ENCODE measurements at places on chromosomes 5 and 9.

GRCh38 chr9:95055851-95056551 is 261.5 kb downstream of the FANCC start:
- no peak for DNase-seq

GRCh38 chr9:114746591-114747346 is 59.1 kb downstream of the TNFSF15 start:
- no peak for DNase-seq

DNA sequence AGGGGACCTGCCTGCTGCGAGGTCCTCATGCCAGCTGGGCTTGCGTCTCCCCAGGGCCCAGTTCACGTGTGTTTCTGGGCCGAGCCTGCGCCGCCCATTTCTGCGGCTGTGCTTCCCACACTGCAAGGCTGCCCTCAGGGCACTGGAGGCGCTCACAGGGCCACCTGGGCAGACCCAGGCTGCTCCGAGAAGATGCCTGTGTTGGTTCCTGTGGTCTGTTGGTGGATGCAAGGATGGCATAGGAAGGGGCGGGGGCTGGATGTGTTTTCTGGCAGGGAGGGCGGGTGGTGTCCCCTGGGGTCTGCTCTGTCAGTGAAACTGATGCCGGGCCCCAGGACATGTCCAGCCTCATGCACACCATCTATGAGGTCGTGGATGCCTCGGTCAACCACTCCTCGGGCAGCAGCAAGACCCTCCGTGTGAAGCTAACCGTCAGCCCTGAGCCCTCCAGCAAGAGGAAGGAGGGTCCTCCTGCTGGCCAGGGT is 25.9 kb downstream of the NKD2 start:
- no peak for DNase-seq

DNA sequence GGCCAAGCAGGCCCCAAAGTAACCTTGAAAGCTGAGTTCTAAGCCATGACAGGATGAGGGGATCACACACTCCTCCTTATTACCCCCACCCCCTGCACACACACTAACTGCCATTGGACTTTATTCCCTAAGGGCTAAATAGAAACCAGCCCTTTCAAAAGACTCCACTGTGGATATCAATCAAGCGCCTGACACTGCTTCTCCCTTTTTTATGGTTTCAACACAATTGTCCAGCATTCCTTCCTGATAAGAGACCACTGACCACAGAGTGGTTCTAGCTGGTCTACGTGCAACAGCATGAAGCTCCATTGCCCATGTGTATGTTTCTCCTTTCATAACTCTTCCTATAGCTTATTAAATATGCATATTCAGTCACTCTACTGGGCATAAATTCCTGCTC is 34.7 kb downstream of the PAEP start:
- no peak for DNase-seq

GRCh38 chr5:64637144-64637543 is 53.2 kb upstream of the SHISAL2B start:
- no peak for DNase-seq

DNA sequence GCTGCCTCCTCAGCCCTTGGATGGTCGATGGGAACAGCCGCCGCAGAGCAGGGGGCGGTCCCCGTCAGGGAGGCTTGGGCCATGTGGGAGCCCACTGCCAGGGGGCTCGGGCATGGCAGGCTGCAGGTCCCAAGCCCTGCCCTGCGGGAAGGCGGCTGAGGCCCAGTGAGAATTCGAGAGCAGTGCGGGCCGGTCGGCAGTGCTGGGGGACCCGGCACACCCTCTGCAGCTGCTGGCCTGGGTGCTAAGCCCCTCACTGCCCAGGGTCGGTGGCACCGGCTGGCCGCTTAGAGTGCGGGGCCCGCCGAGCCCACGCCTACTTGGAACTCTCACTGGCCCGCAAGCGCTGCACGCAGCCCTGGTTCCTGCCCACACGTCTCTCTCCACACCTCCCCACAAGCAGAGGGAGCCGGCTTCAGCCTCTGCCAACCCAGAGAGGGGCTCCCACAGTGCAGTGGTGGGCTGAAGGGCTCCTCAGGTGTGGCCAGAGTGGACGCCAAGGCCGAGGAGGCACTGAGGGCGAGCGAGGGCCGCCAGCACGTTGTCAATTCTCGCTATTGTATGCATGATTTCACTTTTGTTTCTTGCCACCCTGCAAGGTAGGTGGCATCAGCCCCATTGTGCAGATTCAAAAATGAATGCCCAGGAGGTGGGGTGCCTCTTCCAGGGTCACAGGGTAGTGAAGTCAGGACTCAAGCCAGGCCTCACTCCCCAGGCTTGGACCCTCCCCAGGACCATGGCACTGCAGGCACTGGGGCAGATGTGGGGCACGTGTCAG is 48.6 kb downstream of the COL15A1 start:
- DNase-seq = no peak

GRCh38 chr5:166062719-166063118 is 2228.7 kb upstream of the WWC1 start:
- no peak for DNase-seq

DNA sequence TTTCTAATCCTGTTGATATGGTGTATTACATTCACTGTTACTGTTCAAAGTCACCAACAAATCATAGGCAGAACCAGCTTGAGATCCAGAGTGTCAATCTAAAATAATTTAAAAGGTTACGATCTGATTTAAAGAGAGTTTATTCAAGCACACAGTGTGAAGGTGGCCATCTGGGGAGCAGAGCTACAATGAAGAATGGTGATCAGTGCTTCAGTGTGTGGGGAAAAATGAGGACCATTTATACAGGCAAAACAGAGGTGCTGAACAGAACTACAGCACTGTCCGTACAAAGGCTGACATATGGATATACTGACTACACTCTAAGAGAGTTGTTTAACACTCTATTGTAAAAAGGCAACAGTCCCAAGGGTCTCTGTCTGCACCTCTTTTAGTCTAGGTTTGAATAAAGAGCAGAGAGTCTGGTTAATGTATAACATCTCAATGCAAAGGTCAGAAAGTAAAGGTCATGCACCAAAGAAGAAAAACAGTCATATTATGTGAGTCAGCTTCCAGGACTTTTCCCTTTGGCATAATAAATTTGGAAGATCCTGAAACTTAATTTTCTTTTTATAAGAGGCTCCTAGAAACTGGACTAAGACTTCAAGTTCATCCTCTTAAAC is 29.7 kb upstream of the TDRD7 start:
- DNase-seq = no peak

GRCh38 chr5:100623719-100624118 is 88.5 kb downstream of the FAM174A start:
- DNase-seq = no peak

All from stimulated activated CD4-positive, alpha-beta T cell treated with anti-CD3 and anti-CD28 coated beads, Interleukin-4, amount 100 ng/mL, for 4 hours (primary cell).